ENCODE measurements at places on chromosomes 2 and 18.

GRCh38 chr2:220424561-220424960 is 797.1 kb downstream of the SLC4A3 start:
- DNase-seq: no peak

DNA sequence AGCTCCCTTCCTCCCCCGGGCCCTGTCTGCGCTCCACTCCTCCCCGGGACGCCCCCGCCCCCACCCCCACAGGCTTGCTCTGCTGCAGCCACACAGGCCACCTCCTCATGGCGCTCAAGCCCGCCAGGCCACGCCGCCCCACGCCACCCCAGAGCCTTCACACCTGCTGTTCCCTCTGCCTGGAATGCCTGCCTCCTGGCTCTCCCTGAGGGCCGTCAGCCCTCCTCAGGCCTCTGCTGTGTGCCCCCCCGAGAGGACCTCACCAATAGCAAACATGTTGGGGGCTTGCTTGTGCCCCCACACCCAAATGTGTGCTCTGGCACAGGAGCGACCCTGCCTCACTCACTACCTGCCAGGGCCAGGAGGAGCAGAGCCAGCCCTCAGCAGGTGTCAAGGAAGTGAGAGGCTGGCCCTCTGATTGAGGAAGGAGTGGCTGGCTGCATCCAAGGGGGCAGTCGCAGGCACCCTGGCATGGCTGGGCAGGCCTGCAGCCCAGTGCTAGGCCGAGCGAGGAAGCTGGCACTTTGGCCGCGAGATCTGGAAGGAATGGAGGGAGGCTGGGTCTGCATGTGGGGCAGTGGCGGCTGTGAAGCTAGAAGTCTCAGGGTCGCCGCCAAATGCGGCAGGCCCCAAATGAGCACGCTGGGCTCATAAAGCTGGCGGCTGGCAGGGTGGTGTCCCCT is 86.5 kb downstream of the INHBB start:
- no peak for DNase-seq

DNA sequence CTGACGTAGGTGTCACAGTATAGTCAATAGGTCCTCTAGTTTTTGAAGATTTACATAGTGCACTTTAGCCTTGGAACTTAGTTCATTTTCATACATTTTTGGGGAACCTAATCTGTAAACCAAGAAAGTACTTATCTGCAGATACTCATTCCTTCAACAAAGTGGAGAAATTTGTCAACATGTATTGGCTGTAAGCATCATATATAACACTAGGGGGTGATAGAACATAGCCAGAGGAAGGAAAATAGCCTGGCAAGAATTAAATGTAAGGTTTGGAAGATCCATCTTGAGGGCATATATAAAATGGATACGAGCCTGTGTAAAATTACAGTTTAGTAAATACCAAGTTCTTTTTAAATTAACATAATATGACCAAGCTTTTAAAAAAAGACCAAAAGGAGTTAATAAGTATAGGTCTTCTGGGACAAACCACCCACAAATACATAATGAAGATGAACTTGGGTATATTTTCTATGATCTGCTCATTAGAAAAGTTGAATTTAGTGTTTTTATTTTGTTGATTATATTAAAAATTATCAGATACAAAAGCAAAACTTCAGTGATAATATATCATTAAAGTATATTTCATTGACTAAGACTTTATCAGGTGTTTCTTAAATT is 18.2 kb downstream of the RPL37A start:
- DNase-seq: no peak

- no peak for DNase-seq
These were observed 53.5 kb downstream of the PPIG start for GRCh38 chr2:169637620-169638019.

- no peak for DNase-seq
These were observed 6.9 kb upstream of the STAT1 start for GRCh38 chr2:191020742-191021381.

All from activated T-helper 1 cell treated with Interleukin-2 at 50 U/mL for 16 hours (primary cell).